ENCODE measurements at places on chromosomes 3 and 15.
A peak's percentile ranks its signal among the peaks of the same experiment; 100 is the strongest.

GRCh38 chr3:72990701-72991395, 5.8 kb upstream of the PPP4R2 start:
- no peak for DNase-seq

- no peak for DNase-seq
Observed at GRCh38 chr3:134877788-134878187, 82.7 kb downstream of the EPHB1 start.

DNA sequence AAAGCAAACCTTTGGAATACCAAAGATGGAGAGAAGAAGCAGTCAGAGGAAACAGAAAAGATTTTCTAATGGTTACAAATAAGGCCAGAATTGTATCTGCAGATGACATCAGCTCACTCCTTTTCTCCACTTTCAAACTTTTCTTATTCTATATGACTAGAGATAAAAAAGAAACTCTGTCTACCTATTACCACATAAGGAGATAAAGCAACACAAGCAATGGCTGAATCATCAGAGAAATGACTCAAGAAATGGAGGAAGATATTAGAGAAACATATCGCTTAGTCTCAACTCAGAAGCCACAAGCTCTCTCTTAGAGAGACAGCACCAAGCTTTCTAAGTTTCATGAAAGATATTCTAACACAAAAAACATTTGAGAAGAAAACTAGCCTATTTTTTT, 784.0 kb downstream of the ZPLD1 start:
- DNase-seq, result no peak

DNA sequence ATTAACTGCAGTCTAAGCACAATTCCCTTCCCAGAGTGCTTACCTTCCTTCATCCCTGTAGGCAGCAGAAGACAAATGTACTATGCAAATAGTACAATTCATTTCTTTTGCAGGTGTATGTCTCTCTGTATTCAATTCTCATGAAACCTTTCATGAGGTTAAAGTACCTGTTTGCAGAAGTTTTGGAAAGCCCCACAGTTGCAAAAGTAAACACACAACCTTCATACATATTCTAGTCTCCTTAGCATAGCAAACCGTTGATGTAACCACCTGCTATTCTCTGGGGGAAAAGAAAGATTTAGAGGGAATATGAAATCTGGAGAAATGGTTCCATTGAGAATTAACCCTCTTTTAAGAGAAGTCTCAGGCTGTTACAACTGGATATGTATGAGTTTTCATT, 200.3 kb upstream of the SUCLG2 start:
- DNase-seq, result no peak

- no peak for DNase-seq
Observed at GRCh38 chr3:169350228-169350627, 313.3 kb downstream of the MECOM start.

GRCh38 chr3:18370672-18371071, 54.5 kb downstream of the SATB1 start:
- no peak for DNase-seq

DNA sequence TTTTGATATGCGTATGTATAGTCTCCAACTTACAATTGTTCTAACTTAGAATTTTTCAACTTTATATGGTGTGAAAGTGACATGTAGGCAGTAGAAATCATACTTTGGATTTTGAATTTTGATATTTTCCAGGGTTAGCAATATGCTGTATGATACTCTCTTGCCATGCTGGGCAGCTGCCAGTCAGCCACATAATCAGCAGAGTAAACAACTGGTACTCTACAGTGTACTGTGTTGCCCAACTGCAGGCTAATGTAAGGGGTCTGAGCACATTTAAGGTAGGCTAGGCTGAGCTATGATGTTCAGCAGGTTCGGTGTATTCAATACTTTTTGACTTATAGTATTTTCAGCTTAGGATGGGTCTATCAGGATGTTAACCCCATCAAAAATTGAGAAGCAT, 52.0 kb upstream of the RYK start:
- no peak for DNase-seq

GRCh38 chr15:69478259-69478781, 25.7 kb downstream of the RPLP1 start:
- peak; percentile 44 for DNase-seq

GRCh38 chr3:34396288-34396687, 597.9 kb downstream of the PDCD6IP start:
- DNase-seq, result no peak

DNA sequence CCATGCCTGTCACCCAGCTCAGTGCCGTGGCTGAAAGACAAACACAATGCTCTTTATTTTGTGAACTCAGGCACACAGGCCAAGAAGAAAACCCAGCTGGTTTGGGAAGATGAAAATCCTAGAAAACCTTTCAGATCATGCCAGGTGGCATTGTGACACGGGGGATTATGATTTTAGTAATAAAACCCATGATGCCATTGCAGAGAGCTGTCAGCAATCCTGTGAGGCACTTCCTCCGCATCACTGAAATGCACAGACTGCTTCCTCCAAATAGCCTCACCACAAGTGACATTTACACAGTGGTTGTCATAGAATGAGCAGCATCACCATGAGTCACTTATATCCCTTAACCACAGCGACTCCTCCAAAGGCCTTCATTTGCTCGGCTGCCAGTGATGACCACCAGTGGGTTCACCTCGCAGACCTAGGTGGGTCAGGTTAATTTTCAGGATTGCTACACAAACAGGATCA, 22.7 kb downstream of the ABHD6 start:
- peak; percentile 78 for DNase-seq

GRCh38 chr15:48642795-48643194, 2.7 kb downstream of the FBN1 start:
- DNase-seq, result no peak

DNA sequence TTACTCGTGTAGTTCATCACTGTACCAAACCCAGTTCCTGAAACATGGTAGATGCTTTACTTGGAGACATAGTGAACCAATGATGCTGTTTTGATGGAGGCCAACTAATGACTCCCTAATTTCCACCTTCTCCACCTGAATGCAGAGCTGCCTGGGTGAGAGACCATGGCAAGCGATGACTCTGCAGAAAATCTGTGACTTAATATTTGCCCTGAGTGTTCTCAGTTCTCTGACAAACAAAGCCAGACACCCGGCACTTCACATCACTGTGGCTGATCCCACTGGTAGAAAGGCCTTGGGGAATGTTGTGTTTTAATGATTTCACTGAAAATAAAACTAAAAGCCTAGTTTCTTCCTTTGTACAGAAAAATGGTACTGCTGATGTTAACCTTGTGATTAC, 39.5 kb upstream of the UBE3A start:
- DNase-seq, result no peak

- DNase-seq, result no peak
Observed at GRCh38 chr3:177647876-177648275, 450.6 kb upstream of the TBL1XR1 start.

GRCh38 chr3:175836617-175837016, 977.5 kb downstream of the NAALADL2 start:
- no peak for DNase-seq

DNA sequence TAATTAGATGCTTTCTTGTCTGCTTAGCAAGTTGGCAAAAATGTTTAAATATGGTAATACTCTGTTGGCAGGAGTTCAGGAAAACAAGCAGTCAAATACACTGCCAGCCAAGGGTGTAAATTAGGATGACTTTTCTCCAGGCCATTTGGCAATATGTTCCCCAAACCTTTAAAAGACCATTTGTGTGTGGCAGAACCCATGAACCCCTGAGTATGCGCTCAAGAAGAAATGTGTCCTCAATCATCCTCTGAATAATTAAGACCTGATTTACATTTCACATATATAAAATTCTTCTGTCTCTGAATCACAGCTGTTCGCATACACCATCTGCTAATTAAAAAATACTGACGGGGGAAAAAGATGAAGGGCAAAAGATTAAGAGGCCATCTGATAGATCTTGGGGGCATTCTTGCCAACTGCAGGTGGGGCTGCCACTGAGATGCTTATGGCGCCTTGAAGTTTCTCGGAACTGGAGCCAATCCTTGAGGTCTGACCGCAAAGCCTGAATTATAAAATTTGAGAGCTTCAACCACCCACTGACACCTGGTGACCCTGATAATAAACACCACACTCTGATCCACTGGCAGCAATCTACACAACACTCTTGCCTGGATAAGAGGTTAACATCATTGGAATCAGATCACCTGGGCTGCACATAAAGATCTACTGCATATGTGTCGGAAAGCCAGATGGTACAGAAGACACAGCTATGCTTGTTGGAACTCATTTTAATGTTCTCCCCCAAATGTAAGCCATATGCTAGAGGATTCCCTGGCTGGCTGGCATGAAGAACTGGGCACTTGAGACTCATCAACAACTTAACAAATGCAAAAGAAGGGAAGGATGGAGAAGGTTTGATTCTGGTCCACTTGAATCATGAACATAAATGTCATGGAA, 190.6 kb downstream of the OSBPL10 start:
- DNase-seq, result no peak

- DNase-seq, result no peak
Observed at GRCh38 chr3:26438981-26439884, 183.3 kb upstream of the LRRC3B start.

- no peak for DNase-seq
Observed at GRCh38 chr3:5191555-5192304, 4.2 kb downstream of the EDEM1 start.

DNA sequence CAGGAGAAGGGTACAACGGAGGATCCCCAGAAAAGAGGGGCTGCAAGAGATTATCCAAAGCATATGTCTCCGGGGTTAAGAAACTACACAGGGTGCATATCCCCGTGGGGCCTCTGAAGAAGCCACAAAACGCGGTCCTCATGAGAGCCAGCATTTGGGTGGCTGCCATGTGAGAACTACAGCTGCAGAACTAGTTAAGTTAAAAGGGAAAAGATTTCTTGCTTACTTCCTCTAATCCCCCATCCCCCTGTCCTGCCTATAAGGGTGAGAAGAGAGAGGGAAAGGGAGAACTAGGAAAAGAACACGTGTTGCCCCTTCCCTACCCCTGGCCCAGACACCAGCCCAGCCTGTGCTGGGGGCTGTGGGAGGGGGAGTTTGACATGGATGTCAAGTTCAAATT, 70.4 kb upstream of the PCSK6 start:
- DNase-seq, result no peak

- peak; percentile 99 for DNase-seq
Observed at GRCh38 chr3:64187065-64187959, 38.0 kb downstream of the PRICKLE2 start.

DNA sequence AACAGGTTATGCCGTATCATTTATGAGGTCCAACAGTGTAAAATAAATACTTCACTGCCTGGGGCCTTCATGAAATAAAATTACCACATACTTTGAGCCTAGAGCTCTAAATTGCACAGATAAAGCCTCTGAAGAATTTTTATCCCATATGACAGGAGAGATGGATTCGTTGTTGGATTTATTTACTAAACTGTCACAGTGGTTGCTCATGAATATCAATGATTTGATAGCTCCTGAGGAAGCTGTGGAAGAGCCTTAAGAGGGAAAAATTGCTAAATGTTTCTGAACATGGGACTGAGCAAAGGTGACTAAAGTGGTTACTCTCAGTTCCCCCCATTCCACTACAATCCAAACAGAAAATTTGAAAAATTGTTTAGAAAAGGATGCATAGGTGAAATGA, 558.9 kb upstream of the IL12A start:
- DNase-seq, result no peak

GRCh38 chr15:56757875-56758274, 24.6 kb upstream of the ZNF280D start:
- DNase-seq, result no peak

DNA sequence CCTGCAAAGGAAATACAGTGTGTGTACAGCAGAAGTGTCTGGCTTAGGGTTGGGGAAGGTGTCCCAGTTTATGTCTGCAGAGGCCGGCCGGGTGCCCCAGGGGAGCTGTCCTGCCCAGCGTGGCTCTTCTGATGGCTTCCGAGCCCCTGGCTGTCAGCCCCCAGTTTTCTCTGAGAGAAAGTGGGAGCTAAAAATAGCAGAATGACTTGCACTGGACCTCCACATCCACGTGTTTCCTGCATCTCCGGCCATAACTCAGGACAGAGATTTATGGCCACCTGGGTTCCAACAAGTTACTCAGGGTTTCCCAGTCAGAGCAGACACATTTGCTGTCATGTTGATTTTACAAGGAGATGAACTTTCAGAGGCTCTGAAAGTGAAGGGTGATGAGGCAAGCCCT, 192.0 kb downstream of the ATP10A start:
- DNase-seq, result no peak

DNA sequence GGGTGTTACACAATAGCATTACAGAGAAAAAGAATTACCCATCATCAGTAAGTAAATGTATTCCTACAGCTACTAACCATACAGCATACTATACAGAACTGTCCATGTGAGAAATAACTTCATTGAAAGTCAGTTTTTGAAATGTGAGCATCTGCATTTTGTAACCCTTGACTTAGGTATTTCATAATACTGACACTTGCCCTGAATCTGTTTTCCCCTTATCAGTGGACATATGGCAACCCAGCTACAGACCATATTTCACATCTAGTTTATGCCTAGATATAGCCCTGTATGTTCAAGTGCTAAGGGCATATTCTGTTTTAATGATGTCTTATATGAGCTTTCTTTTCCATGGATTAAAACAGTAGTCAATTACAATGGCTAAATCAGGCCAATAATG, 297.6 kb downstream of the TBC1D5 start:
- no peak for DNase-seq

DNA sequence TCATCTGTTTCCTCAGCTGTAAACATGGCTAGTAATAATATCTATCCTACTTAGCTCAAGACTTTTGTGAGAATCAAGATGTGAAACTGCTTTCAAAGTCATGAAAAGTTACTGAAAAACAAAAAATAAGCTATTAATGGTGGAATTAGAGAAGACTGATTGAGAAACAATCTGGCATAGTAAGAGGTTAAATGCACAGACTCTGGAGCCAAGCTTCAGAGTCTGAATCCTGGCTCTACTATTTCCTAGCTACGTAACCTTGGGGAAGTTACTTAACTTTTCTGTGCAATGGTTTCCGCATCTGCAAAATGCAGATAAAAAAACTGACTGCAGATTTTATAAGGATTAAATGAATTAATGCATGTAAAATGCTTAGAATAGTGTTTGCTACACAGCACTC, 28.8 kb downstream of the LRRFIP2 start:
- no peak for DNase-seq

- DNase-seq, result peak; percentile 84
Observed at GRCh38 chr3:146895026-146895749, 290.0 kb upstream of the PLSCR5 start.

GRCh38 chr15:66701422-66702034, 508 bp upstream of the SMAD6 start:
- no peak for DNase-seq

GRCh38 chr15:34514251-34514670, 69.2 kb downstream of the GOLGA8B start:
- DNase-seq, result peak; percentile 40

DNA sequence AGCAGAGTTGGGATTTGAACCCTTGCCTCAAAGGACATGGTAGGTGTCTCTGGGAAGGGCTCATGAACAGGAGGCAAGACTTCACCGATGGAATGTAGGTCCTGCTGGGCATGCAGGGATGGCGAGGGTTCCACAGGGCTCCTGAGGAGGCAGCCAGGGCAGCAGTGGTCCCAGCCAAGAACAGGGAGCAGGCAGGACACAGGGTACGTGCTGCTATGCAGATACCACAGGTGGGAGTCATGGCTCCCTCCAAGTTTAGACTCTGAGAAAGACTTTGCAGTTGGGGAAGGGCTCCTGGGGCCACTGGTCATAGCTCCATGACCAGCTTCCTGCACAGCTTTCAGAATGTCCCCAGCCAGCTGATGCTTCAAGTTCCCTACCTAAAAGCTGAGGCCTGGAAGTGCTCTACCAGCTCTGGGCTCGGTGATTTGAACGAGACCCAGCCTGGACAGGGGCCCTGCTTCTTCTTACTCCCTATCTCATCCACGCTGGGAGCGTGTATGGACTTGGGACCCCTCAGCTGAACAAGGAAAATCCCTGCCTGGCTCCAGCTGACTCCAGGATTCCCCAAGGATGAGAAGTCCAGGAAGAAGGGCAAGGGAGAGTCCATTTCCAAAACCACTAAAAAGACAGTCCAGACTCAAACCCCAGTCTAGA, 747 bp downstream of the MYL3 start:
- DNase-seq, result no peak
